Activated CD8-positive, alpha-beta memory T cell treated with anti-CD3 and anti-CD28 coated beads for 1 hour (primary cell): ENCODE measurements at places on chromosomes 3 and 15.

- DNase-seq, result no peak
Measured at GRCh38 chr3:64385277-64385676, 160.0 kb upstream of the PRICKLE2 start.

- DNase-seq, result no peak
Measured at GRCh38 chr3:71087143-71088018, 496.1 kb downstream of the FOXP1 start.

GRCh38 chr3:112633757-112634156, 7.2 kb downstream of the CCDC80 start:
- DNase-seq, result no peak

- DNase-seq, result no peak
Measured at GRCh38 chr3:37520907-37521341, 340.8 kb upstream of the CTDSPL start.

DNA sequence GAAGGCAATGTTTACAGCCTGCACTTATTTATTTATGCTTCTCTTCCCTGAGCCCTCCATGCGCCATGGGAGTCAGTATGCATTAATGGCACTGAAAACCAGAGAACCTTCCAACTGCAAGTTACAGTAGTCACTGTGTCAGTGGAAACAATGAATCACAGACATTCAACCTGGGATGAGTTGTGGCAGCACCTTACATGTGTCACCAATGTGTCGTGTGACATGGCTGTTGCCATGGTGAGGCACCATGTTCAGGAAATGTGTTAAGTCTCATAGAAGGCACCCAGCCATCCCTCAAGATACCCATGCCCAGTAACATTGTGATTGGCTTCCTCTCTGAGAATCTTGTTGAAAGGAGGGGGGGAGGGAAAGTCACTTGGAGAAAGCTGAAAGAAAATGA, 105.0 kb downstream of the FOXP1 start:
- DNase-seq, result no peak

- DNase-seq, result no peak
Measured at GRCh38 chr3:96706509-96706908, 107.9 kb upstream of the EPHA6 start.

DNA sequence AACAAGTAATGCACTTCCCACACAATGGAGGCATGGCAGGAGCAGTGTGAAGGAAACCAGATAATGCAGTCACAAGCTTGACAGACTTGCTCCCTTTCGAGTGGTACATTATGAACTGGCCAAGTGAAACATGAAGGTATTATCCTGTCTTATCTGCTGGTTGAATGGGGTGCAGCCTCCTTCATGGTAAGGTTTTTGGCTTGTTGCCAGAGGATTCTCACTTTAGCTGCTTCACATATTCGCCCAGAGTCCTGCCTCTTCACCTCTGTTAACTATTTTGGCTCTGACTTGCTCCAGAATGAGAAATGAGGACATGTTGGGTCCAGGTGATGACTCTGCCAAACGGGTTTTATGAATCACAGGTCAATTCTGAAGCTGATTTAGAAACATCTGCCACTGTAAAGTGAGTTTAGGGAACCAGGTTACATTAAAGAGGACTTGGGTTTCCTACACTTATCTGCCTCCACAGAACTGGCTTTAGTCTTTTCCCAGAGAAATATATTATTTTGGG, 19.5 kb upstream of the CCDC39 start:
- DNase-seq, result no peak

DNA sequence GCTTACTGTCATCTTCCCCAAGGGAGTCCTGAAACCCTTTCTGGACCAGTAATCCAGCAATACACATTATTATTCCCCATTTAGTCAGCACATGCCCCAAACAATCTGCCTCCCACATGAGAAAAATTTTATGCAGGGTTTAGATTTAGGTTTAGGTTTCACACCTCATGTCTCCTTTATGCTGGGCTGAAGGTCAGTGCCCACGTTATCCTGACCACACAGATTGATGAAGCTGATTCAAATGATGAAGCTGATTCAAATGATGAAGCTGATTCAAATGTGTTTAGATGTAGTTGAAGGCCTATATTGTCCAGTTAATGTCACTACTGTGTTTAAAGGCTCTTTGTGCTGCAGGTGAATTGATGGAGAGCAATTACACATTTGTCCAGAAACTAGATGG, 18.1 kb upstream of the ZBED2 start:
- DNase-seq, result no peak

DNA sequence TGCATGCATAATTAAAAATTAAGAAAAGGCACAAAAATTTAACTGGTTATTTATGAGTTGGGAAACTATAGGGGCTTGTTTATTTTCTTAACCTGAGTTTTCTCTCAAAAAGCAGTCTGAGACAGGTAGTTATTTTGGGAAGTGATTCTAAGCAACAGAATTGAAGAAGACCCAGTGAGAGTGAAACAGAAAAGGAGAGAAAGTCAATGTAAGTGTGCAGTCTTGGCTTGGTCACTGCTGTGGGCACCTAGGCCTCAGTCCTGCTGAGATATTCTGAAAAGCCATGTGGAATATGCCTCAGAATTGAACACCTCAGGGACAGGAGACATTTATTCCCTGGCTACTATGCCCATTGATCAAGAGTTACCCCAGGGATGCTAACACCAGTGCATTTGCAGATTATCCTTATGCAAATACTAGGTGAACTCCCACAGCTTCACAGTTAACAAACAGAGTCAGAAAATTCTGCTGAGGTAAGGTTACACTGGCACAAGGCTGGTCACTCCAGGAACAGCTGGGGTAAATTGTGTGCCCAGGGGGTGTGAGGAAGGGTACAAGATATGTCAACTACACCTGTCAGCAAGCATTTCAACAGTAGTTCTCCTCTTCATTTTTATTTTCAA, 222.7 kb downstream of the EFHB start:
- no peak for DNase-seq

- no peak for DNase-seq
Measured at GRCh38 chr3:124201786-124202185, 209.9 kb upstream of the ROPN1 start.

GRCh38 chr3:133188996-133189395, 150.8 kb downstream of the TMEM108 start:
- DNase-seq, result no peak

- DNase-seq, result no peak
Measured at GRCh38 chr15:68339481-68339880, 61.9 kb downstream of the FEM1B start.

DNA sequence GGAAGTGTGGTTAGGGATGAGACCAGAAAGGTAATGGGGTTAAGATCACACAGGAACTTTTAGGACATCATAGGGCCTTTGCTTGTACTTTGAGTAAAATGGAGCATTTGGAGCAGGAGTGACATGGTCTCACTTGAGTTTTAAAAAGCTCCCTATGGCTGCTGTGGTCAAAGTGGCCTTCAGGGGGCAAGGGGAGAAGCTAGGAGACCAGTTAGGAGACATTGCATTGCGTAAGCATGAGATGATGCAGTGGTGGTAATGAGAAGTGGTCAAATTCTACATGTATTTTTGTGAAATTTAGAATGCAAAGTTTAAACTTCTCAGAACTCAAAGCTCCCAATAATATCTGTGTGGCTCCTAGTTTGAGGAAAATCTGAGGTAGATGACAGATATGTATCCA, 27.9 kb downstream of the MED12L start:
- no peak for DNase-seq

DNA sequence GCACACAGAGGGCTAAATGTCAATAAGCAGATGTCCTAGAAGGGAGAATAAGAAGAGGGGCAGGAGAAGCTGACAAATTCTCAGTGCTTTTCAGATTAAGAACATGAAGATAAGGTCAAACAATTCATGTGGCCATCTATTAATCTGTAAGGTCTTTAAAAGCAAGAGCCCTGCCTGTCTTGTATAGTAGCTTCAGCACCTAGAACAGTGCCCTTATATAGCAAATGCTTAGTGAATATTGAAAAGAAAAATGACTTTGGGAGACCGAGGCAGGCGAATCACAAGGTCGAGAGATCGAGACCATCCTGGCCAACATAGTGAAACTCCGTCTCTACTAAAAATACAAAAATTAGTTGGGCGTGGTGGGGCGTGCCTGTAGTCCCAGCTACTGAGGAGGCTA, 18.1 kb downstream of the SNTN start:
- DNase-seq, result no peak

GRCh38 chr3:25424614-25425013, 3.4 kb upstream of the RARB start:
- no peak for DNase-seq

DNA sequence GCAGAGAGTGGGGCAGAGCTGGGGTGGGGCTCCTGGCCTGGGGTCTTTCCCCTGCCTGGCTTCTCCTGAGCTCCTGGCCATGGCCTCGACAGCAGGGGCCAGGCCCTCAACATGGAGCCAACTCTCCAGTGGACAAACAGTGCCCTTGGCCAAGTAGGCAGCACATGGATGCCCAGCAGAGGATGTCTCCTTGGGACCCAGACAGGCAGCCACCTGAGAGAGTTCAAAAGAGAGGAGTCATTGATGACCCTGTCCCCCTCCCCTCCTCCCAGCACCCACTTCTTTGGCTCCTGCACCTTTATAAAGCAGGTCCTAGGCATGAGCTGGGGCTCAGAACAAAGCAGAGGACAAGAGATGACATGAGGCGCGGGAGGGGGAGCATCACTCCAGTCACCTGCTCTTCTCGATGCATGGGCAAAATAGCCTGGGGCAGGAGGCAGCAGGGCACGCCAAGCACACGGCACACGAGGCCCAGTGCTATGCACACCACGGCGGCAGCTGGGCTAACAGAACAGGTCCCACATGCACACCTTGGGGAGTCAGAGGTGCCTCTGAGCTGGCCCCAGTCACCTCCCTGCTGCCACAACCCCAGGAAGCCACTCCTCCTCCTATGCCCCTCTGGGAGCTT, 27.4 kb downstream of the SHISA5 start:
- DNase-seq, result no peak

DNA sequence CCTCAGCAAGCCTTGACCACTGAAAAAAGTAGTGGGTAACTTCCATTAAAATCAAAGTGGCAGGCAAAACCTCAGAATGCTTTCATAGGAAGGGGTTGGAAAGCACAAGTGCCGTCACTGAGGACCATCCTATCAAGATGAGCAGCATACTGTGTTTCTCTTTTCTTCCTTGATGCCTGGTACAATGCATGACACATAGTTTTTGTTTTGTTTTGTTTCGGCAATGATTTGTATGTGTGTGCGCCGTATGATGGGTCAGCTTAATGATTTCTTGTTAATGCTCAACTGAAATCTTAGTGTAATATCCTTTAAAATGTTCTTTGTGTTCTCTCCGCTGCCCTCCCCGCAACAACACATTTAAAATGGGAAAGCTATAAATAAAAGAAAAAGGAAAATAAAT, 476.4 kb upstream of the KCNMB2 start:
- DNase-seq, result no peak

GRCh38 chr3:46423588-46423987, 16.5 kb downstream of the CCRL2 start:
- DNase-seq, result no peak

GRCh38 chr15:91535856-91536500, 317.5 kb upstream of the SLCO3A1 start:
- no peak for DNase-seq

DNA sequence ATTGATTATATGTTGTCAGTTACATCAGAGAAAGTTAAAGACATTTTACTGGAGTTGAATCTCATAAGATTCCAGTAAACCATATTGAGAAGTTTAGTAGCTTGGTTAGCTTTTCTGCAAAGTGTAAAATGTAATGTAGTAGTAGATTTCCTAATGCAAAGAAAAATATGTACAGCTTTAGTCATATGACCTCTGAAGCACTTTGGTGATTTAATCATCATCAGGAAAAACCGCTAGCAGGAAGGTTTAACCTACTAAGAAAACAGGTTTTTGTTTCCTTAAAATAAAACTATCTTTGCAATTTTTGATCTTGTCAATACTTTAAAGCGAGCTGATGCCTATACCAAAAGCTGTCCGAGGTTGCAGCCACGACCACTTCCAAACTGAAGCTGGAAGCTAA, 364.6 kb upstream of the ZNF385D start:
- DNase-seq, result no peak

DNA sequence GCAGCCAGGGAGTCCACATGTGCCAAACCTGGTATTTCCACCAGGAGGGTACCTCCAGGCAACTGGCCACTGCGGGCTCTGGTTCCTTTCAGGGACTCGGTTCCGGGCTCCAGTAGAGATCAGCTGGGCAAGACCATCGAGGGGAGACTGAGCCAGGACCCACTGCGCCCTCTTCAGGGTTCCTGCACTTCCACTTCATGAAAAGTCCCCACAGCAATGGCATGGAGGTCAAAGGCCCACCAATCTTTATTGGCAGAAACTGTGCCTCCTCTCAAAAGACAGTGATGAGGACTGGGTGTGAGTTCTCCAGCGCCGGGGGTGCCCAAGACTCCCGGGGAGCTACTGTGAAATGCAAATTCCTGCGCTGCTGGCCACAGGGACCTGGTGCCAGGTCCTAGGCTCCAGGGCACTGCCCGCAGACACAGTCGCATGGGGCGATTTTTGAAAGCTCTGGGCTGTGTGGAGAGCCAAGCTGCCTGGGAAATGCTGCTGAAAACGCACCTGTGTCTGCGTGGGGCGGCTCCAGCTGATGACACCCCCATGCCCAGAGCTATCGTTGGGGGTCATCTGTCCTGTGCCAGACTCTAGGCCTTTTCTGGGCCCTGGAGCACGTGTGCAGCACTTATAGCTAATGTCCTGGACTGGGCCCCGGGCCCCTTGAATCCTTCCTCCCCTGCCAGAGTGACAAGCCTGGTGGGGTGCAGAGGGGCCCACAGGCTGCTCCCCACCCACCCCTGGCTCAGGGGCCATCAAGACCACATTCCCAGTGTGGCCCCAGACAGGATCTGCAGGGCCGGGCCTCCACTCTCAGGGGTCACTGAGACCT, 144.0 kb downstream of the NSMCE3 start:
- DNase-seq, result no peak

- DNase-seq, result no peak
Measured at GRCh38 chr15:40953713-40954074, 423 bp downstream of the CHAC1 start.

DNA sequence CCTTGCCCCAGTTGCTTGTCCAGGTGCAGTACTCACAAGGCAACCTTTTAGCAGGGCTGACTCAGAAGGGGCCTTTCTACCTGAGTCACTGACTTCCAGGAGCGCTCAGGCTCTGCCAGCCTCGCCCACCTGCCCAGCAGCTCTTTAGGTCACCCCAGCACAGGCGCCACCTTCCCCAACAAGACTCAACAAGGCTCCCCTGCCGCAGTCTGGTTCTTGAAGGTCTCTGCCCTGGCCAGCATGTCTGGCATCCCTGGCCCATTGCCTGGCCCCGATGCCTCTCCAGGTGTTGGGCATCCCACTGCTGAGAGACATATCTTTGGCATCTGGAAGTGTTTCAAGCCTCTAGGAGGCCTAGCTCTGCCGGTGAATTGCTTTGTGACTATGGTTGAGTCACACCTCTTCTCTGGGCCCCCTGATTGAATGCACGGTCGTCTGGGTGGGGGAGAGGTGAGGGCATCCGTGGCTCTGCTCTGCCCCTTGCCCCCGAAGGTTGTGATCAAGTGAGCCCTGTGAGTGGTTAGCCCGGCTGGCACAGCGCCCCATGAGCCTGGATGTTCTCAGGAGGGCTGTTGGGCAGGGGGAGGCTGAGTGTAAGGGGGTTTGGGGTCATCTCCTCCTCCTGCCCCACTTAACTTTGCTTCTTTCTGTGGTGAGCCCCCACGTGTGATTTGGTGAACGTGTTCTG, 21.6 kb downstream of the SNX33 start:
- no peak for DNase-seq
